Stimulated activated CD4-positive, alpha-beta T cell treated with anti-CD3 and anti-CD28 coated beads, Interleukin-15, amount 100 ng/mL, for 24 hours (primary cell): ENCODE measurements at places on chromosomes 7 and 10.

DNA sequence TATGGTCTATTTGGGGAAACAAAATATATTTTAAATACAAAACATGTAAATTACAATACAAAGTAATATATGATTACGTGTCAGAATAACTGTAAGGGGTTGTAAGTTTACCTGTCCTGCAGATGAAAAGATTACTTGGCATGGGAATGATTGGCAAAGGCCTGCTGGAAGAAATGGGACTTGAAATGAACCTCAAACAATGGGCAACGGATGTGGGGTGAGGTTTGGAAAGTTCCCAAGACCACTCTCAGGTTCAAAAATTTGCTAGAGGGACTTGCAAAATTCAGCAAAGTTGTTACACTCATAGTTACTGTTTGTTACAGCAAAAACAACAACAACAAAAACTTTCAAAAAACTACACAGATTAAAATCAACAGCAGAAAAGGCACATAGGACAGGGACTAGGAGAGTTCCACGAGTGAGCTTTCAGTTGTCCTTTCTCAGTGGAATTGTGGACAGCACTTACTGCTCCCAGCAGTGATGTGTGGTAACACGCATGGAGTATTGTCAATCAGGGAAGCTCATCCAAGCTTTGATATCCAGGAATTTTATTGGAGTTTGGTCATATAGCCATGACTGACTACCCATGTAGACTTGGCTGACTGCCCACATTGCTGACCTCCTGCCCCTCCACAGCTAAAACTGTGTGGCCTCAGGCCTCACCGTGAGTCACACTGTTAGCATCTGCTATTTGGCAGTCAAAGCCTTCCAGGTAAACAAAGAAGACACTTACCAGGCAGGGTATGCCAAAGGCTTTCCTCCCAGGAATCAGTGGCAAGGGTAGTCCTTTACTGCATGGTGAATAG lies 43.8 kb downstream of the EXOC6 start:
- no peak for DNase-seq

- no peak for DNase-seq
Observed at GRCh38 chr7:124033807-124034753, 1.2 kb upstream of the TMEM229A start.

GRCh38 chr10:78981970-78982281 lies 86.8 kb upstream of the ZMIZ1 start:
- DNase-seq = no peak

DNA sequence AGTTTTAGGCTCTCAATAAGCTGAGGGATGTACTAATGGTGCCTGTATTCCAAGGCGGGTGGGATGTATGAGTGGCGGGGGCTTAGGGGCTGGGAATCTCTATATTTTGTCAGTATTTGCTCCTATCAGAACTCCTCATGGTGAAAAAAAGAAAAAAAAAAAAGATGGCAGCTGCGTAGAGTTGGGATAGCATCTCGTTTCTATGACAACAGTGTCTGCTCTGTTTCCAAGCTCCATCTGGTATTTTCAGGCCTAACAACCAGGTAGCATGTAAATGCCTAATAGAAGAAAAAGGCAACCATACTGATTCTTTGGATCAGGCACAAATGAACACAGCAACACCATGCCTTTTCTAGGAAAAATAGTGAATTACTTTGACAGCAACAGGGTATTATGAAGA lies 11.7 kb upstream of the CCDC172 start:
- no peak for DNase-seq

DNA sequence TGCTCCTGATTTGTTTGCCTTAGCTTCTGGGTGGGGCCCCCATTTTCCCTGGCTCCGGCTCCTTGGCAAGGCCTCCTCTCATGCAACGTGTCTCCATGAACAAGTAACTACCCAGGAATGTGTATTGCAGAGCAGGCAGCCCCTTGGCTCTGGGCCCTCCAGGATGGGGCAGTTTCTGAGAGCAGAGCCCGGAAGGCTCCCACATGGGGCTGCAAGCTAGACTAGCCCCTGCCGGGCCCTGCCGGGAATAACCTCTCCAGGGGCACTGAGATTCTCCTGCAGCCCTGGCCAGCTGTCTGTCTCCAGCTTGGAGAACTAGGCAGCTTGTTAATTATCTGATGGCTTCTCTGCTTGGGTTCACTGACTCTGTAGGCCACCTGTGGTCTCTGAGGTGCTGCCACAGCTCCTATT lies 184.0 kb upstream of the INHBA start:
- DNase-seq = no peak

DNA sequence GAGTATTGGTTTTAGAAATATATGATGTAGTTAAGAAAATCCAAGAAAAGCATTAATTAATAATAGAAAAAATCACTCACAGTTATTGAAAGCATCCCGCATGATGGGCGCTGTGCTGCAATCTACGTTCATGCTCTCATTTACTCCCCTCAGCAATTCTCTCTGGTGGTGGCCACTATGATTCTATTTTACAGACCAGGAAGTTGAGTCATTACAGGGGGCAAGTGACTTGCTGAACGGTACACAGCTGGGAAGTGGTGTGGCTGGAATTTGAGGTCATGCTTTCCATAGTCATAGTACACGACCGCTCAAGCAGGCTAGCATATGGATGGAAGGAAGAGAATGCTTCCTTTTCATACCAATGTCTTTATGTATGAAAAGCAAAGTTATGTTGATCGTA lies 117.4 kb downstream of the TES start:
- DNase-seq = no peak

- no peak for DNase-seq
Observed at GRCh38 chr7:45013465-45013967, 13.5 kb downstream of the CCM2 start.

DNA sequence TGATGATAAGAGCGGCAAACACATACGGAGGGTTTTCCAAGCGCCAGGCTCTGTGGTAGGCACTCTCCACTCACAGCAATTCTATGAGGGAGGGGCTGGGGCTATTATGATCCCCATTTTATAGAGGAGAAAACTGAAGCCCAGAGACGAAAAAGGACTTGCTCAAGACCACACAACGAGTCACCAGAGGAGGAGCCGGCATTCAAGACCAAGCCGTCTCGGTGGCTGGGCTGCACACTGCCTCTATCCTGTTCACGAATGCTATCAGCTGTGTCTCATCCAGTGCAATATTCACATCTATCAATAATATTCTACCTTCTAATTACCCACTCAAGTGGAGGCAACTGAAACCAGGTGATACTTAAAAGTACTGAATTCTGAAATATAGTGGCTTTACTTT lies 67.8 kb upstream of the NMT2 start:
- no peak for DNase-seq

DNA sequence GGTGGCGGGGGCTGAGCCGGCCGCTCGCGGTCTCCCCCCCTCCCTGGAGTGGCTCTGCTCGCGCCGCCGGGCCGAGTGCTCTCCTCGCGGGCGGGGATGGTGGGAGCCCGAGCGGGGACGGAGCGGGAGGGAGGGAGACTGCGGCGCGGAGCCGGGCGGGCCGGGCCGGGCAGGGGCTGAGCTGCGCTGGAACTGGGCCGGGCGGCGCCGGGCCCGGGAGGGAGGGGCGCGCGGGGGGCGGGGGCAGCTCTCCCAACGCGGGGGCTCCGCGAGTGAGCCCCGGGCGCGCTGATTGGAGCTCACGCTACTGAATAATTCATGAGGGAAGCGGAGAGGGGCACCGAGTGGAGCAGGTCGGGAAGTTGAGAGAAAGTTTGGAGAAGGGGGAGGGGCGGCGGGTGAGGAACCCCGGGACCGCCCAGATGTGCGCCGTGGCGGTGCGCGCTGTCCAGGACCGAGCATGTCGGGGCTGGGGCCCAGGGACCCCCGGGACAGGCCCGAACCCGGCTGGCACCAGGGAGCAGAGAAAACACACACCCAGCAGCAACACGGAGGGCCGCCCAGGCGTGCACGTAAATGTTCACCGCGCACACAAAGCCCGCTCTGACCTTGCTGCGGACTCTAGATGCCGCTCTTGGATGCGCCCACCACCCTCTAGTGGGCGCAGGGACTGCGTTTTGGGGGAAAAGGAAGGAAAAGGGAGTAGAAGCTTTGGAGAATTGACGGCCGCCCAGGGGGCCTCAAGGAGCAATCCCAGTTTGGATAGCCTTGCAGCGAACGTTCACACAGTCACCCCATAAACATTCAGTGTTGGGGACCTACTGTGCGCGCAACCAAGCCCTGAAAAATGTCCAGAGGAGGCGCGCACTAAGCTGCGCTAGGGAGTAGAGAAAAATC lies at the start of gene EPHB4:
Gene EPHB4, minus strand, starts transcription at position 194 of the 897 bp plus-strand sequence. CDS start 493 bp downstream, outside the sequence.
- peak; percentile 30 for DNase-seq

GRCh38 chr10:102918817-102919245 lies 737 bp downstream of the CNNM2 start:
- DNase-seq = peak; percentile 57

- DNase-seq = no peak
Observed at GRCh38 chr10:80288849-80289248, 609 bp downstream of the MAT1A start.

DNA sequence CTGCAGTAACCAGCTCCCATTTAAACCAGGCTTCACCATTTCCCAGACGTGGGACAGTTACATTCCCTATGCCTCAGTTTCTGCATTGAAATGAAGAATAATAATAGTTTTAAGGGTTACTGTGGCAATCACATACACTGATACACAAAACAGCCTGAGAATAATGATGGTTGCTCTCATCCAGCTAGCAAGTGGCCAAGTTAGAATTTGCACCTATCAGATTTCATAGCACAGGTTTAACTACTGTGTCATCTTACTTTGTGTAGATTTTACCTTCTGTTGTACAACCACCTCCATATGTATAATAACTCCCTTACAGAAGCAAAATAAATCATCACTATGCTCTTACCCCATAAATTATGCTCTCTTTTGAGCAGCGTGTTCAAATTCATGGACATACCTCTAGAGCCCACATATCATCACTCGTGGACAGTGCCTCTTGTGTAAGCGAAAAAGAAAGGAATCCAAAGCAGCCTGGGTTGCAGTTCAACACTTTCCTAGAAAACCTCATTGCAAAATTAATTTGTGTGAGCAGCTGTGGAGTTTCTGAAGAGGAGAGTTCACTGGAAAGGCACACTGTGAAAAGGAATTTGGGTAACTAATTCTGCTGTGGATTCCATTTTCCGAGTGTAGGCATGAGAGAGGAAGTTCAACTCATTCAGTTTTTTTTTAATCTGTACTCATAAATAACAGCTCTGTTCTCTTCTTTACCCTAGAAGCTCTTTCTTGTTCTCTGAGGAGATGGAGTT lies 492.5 kb downstream of the ARL4A start:
- DNase-seq = no peak

GRCh38 chr7:141427134-141427533 lies 124.1 kb upstream of the AGK start:
- no peak for DNase-seq

- DNase-seq = no peak
Observed at GRCh38 chr10:63219749-63220148, 86.6 kb downstream of the NRBF2 start.

DNA sequence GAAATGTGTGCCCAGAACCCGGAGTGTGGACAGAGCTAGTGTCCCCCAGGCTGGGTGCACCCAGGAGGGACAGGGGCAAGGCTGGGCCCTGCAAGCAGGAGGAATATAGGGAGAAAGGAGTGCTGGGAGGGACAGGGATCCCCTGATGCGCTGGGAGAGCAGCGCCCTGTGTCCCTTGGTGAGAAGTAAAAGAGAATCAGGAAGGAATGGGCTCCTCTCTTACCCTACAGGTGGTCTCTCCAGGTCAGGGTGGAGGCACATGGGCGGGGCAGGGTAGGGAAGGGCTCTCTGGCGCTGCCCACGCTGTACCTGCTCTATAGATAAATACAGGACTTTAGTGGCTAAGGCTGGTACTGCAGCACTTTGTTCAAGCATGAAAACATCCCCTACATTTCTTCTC lies 753.8 kb downstream of the GRID1 start:
- peak; percentile 23 for DNase-seq

- DNase-seq = no peak
Observed at GRCh38 chr7:14635955-14636354, 266.6 kb downstream of the DGKB start.

- peak; percentile 31 for DNase-seq
Observed at GRCh38 chr10:124992462-124993344, 50.8 kb downstream of the ZRANB1 start.

- DNase-seq = no peak
Observed at GRCh38 chr7:96562458-96562857, 147.2 kb downstream of the SEM1 start.

DNA sequence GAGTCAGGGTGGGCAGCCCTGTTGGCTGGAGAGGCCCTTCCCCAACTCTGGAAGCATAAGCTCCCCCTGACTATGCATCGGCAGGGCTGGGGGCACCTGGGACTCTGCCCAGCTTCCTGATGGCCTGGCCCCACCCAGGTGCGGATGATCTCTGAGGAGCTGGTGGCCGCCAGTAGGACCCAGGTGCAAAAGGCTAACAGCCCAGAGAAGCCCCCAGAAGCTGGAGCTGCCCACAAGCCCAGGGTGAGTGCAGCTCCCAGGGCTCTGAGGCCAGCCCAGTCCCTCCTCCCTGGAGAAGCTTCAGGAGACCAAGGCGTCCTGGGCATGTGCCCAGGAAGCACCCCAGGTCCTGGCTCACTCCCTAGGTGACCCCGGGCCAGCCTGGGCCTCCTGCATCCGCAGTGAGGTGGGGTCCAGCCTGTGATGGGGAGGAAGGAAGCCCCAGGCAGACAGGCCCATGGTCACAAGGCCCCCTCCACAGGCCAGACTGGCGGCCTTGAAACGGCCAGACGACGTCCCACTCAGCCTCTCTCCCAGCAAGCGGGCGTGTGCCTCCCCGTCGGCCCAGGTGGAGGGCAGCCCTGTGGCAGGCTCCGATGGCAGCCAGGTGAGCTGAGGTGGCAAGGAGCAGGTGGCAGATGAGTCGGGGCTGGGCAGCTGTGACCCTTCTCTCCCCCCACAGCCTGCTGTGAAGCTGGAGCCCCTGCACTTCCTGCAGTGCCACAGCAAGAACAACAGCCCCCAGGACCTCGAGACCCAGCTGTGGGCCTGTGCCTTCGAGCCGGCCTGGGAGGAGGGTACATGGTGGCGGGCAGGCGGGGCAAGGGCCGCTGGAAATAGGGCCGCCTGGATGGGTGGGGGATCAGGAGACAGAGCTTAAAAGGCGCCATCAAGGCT lies 3.0 kb downstream of the LRWD1 start:
- DNase-seq = no peak

DNA sequence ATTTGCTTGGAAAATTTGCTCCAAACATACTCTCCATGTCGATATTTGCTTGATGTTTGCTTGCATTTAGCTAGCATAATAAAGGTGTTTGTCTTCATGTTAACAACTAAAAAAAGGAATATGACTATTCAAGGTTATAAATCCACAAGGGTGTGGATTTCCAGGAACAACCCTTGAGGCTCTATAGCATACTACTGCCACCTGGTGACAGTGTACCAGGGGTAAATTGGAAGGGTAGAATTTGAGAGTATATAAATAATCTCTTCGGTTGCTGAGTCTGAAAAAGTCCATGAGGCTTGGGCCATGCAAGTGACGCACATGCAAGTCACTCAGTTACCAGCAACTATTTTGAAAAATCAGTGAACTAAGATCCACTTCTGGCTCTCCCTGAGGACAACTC lies 68.4 kb downstream of the SLIT1 start:
- no peak for DNase-seq

DNA sequence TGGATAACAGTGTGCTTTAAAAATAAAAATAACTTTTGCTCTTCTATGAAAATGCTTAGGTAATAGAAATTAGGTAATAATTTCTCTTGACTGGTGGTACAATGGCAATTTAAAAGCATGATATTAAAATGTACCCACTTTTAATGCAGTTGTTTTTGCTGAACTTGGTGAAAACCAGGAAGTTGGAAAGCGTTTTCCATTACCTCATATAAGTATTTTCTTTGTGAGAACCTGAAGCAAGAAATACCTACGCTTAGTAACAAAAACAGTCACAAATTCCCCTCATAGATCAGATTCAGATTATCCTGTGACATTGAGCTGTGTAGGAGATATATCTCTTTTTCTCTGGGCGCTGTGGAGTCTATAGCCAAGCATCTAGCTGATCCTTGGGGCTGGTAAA lies 689.0 kb upstream of the FZD8 start:
- DNase-seq = no peak
